EH (cell line): ENCODE measurements at places on chromosomes 16 and 17.

DNA sequence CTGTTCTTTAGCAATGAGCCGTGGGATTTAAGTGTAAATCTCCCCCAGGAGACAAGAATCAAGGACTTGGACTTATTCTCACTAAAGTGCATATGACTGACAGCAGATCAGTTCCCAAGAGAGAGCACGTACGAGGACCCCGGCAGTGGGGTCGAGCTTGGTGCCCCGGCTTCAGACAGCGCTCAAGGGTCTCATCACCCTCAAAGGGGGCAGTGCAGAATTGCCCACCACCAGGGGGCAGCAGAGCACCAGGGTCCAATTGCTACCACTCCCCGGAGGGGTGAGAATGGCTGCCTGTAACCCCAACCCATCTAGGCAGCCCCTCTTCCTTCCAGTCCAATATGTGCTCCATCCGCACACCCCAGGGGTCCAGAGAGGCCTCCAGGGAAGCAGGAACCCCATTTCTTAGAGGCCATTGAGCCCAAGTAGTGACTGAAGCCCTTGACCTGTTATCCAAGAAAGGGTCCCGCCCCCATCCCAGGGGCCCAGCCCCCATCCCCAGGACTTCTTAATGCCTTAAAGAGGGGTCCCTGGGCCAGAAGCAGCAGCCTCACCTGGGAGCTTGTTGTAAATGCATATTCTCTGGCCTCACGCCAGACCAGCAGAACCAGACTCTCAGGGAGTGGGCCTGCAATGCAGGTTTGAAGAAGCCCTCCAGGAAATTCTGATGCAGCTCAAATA lies 86.1 kb downstream of the ZDHHC7 start:
- peak; percentile 53 for DNase-seq

- no peak for DNase-seq
These were observed 24.6 kb upstream of the GUCY2D start for GRCh38 chr17:7977805-7978204.

DNA sequence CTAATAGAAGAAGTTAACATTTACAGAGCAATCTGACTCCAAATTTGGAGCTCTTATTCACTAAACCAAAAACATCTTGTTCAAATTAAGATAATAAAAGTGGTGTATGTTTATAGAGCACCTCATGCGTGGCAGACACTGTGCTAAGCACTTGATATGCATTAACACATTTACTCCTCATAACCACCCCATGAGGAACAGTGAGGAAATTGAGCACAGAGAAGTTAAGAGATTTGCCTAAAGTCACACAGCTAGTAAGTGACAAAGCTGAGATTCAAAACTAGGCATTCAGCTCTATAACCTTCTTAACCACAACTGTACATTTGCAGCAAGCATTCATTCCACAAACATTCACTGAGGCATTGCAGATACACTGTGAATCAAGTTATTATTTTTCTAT lies 94.0 kb downstream of the VAT1L start:
- DNase-seq: peak; percentile 6

DNA sequence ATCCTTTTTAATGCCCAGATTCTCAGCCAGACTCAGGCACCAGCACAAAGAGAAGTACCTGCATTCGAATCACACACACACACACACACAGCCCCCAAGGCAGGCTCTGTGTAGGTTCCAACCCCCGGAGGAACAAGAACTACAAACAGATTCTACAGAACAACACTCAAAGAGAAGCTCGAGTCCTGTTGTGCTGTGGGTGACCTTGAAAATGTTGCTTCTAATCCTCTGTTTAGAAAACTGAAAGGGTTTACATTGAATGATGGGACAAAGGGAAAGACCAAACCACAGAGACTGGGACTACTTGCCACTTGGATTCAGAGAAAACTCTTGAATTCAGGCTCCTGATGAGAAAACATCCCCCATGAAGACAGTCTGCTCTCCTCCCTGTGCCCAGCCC lies 568.8 kb upstream of the C16orf82 start:
- no peak for DNase-seq

DNA sequence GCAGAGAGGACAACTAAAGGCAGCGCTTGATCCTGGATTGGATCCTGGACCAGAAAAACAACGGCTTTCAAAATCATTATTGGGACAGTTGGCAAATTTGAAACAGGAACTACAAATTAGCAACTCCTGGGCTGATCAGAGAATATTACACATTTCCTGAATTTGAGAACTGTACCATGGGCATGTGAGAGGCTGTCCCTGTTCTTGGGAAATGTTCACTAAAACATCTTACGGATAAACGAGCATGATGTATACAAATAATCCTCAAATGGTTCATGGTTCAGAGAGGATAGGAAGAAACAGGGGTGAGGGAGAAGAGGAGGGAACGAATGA lies 2.3 kb upstream of the ITGAE start:
- DNase-seq: no peak

DNA sequence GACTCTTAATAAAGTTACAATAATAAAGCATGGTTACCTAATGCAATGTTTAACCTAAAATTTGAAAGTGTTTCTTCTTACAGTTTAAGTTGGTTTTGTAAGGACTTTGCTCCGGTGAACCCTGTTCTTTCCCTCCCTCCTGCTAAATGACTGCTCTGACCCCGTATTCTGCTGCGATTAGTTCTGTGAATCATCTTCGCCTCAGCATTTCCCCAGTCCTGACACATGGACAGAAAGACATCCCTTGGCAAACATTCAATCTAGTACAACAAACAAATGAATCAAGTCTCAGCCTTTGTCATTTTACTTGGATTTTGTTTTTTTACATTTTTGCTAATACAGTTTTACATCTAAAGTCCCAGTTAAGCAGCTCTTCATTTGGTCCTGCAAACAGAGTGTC lies 15.4 kb downstream of the KCNJ2 start:
- peak; percentile 27 for DNase-seq

DNA sequence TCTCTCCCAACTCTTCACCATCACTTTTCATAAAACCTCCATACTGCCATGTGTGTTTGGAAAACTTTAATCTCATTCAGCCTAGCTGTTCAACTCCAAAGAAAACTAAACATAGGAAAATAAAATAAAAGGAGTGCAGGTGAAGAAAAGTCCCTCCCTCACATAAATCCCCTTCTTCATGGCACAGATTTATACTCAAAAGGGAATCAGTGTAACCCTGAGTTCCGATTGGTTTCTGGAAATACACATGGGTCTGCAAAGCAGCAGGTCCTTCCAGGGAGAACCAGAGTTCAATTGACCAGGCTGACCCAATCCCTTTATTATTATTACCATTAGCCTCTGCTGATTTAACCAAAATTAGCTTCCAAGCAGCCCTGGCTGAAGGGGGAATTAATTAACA lies 8.9 kb upstream of the HOXB2 start:
- DNase-seq: no peak

- DNase-seq: no peak
These were observed 28.8 kb upstream of the XYLT2 start for GRCh38 chr17:50317121-50317520.

DNA sequence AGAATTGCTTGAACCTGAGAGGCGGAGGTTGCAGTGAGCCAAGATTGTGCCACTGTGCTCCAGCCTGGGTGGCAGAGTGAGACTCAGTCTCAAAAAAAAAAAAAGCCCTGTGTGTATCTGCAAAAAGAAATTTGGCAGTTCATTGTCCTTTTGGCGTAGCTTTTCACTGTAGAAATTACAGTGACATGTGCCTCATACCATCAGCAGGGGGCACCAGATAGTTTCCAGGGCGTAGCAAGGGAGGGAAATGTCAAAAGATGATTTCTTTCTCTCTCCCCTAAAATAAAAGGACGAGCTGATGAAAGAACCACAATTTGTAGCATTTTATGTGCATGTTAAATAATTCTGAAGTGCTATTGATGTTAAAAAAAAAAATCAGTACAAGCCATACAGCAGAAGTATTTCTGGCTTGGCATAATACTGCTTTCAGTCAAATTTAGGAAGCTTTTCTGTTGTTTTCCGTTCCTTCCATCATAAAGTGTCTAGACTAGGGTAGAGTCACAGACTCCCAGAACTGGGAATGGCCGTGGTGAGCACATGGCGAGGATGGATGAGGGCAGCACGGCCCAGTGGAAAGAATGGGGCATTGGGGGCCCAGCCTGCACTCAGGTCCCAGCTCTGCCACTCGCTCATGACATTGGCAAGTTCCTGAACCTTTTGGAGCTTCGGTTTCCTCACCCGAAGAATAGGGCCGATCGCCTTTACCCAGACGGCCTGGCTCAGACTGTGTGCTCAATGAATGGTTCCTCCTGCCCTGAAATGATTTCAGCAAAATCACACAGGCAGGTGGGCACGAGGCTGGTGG lies 59.8 kb upstream of the RPH3AL start:
- peak; percentile 75 for DNase-seq

GRCh38 chr17:63932721-63933120 lies 590 bp upstream of the CD79B start:
- DNase-seq: no peak

DNA sequence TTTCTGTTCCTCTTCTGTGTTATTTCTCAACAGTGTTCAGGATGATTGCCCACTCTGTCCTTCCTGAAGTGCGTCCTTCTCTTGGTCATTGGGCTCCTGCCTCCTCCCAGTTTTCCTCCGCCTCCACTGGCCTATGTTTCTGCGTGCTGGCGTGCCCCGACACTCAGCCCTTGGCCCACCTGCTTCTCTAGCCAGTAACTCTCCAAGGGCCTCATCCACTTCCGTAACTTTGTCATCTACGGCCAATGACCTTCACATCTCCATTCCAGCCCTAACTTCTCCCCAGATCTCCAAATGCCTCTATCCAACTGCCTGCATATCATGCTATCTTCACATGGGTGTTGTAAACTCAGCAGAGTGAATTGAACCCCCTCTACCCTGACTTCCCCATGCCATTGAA lies 39.6 kb upstream of the RPL38 start:
- DNase-seq: no peak

DNA sequence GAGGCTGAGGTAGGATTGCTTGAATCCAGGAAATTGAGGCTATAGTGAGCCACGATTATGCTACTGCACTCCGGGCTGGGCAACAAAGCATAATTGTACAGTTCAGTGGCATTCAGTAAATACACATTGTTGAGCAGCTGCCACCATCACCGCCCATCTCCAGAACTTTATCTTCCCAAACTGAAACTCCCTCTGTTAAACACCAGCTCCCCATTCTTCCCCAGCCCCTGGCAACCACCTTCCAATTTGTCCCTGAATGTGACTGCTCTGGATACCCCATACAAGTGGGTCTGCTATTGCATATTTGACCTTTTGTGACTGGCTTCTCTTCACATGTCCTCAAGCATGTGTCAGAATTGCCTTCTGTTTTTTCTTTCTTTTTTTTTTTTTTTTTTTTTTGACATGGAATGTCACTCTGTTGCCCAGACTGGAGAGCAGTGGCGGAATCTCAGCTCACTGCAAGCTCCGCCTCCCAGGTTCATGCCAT lies 2.9 kb downstream of the RPL38 start:
- peak; percentile 34 for DNase-seq

GRCh38 chr16:48603647-48604376 lies 6.2 kb downstream of the N4BP1 start:
- DNase-seq: no peak

- DNase-seq: no peak
These were observed 99.1 kb downstream of the SKAP1 start for GRCh38 chr17:48330887-48331286.

DNA sequence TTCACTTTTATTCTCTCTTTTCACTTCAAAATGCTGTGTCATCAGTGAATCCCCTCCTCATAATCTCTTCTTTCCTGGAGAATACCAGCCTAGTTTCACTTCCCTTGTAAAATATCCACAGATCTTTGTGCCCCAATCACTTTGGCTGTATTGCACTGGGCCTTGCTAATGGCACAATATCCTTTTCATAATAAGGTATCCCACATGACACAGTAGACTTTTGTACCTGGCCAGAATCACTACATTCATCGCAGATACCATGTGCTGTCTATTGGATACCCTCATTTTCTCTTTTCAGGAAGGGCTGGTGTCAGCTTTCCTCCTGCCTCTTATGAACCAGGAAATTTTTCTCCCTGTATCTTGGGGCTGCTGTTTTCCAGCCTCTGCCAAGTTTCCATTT lies 25.7 kb upstream of the TOX3 start:
- DNase-seq: no peak

DNA sequence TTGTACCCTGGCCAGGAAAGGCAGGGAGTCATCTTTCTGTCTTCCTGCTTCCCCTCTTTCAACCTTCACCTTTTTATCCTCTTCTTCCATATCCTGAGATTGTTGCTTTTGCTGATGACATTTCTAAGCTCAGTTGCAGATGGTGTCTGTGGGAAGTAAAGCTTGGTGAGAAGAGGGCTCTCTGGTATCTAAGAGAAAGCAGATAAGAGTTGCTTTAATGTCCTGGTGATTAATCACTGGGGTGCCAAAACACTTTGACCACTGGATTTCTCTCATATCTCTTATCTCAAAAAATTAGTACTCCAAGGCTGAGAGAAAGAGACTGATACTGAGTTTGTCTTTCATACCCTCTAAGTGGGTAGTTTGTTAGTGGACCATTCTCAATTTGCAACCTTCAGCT lies 71.3 kb downstream of the NEUROD2 start:
- no peak for DNase-seq

GRCh38 chr17:81939881-81940385 lies 2.8 kb upstream of the PYCR1 start:
- no peak for DNase-seq

- DNase-seq: no peak
These were observed 119.0 kb upstream of the EEF2KMT start for GRCh38 chr16:5216441-5217080.

DNA sequence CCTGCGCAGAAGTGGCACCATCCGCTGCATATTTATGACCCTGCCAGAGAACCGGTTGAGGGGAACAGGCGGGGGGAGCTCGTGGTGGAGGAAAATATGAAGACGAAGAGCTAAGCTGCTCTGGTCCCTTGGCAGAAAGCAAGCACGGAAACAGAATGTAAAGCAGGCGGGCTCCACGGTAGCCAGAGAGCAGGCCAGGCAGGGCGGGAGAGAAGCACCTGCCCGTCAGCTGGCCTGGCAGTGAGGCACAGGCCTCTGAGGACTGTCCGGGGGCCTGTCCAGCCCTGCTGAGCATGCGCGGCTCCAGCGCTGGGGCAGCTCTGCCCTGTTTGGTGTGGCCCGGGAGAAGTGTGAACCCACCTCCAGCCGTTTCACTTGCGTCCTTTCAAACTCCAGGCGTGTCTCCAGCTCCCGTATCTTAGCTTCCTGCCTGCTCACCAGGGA lies 46.7 kb downstream of the PIPOX start:
- no peak for DNase-seq

DNA sequence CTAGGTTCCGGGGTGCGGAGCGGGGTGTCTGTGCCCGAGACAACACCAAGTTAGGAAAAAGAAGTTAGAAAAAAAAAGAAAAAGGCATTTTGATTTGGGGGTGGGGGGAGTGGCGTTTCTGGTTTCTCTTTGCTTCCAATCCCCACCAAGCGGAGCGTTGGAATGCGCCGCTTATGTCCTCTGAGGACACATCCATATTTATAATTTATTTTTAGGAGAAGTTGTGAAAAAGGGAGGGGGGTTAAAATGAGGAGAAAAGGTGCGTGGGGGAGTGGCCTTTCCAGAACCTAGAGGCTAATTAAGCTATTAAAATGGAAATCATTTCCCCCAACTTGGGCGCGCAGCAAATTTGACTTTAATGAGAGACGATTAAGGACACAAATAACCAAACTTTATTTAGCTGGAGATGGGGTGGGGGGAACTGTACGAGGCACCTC lies 232.1 kb downstream of the MRTFB start:
- DNase-seq: peak; percentile 50

GRCh38 chr17:46776298-46777005 lies 42.0 kb downstream of the WNT3 start:
- no peak for DNase-seq
